ENCODE measurements at places on chromosomes 11 and 22.

GRCh38 chr11:130834886-130835285, 81.4 kb downstream of the SNX19 start:
- no peak for DNase-seq

GRCh38 chr22:17241576-17242330, 22.5 kb upstream of the ADA2 start:
- DNase-seq, result no peak

DNA sequence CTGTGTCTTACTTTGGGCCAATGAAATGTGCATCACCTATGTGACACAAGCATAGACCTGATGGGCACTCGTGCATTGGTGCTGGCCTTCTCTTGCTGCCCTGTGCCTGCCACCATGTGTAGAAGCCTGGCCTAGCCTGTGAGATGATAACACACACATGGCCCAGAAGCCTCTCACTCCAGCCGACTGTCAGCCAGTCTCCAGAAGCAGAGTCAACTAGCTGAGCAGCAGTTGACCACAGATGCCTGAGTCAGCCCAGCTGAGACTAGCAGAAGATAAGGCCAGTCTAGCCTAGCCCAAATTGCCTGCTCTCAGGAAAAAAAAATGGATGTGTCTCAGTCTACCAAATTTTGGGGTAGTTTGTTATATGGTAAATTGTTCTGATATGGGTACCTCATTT, 46.2 kb downstream of the CSNK2A3 start:
- DNase-seq, result no peak

GRCh38 chr11:19316434-19316833, 75.7 kb upstream of the E2F8 start:
- no peak for DNase-seq

DNA sequence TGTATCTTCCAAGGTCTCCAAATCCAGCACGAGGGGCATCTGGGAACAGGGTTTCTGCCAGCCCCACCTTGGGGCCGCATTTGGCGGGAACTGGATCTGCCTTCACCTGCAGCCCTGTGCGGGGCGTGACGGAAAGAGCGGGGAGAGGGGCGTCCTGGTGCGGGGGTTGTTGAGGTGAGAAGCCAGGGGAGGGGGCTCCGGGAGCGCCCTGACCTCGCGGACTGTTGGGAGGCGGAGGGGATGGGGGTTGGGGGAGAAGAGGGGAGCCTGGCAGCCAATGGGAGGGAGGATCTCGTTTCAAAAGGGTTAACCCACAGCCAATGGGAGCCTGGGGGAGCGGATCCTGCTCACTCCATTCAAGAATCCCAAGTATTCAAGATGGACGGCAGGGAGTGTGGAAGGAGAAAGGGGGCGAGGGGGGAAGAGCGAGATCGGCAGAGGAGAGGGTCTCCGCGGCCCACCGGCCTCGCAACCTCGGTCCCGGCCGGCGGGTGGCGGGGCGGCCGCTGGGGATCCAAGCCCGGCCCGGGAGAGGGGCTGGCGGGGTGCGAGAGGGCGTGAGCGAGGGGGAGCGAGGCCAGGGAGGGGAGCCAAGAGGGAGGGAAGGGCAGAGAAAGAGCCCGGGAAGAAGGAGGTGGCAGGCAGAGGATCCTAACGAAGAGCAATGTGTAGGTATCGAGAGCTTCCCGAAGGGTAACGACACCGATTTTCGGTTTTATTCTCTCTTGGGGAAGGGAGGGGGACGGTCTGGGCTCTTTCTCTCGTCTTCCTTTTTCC, 11.5 kb downstream of the YPEL4 start:
- peak; percentile 73 for DNase-seq

DNA sequence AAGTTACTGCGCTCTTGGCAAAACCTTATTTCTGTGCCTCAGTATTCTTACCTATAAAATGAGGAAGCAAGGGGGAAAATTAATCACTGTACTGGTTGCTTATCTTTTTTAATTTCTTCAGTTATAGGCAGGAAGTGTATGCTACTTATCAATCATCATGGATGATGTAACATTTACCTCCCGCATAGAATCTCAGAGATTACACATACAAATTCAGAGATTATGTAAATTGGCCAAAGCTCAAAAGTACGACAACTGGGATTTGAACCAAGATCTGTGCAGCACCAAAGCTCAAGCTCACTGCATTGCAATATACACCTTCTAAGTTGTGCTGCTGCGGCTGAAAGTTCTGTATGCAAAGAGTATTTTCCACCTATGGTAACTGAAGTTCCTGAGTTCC, 83.0 kb downstream of the PDHX start:
- no peak for DNase-seq
